ENCODE measurements at places on chromosomes 12 and 14.

- DNase-seq: no peak
Measured at GRCh38 chr14:88281447-88281846, 41.6 kb downstream of the KCNK10 start.

DNA sequence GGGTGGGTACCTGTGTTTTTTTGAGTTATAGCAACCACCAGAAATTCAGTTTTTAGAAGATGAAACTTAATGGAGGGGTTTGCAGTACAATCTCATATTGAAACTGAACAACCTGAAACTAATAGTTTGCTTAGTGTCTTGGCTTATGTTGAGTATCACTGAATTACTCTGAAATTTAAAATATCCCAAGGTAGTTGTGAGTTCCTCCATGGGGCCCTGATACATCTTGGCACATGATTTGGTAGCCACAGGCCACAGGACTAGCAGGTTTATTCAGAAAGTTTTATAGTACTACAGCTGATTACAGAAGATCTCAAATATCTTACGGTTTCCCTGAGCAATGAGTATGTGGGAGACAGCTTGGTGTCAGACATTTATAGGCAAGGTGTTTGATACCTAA, 10.4 kb downstream of the PTGES3 start:
- no peak for DNase-seq

DNA sequence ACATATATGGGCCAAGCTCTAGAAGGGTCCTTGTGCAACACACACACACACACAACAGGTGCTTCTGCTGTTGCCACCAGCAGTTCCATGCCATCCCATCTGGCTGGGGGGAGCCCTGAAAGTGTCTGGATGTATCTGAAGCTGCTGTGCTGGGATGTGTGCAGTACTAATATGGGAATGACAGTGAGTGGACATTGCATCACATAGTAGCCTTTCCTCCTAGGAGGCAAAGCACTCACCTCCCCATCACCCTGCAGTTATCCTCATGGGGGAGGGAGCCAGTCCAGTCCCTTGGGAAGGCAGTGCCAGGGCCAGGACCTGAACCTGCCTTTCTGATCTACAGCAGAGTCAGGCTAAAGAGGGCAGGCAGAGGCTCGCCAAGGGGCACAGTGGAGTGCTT, 208.9 kb downstream of the CACNA1C start:
- no peak for DNase-seq

- no peak for DNase-seq
Measured at GRCh38 chr14:86513564-86513963, 983.6 kb downstream of the FLRT2 start.

- no peak for DNase-seq
Measured at GRCh38 chr14:45123271-45123670, 11.0 kb downstream of the FKBP3 start.

- no peak for DNase-seq
Measured at GRCh38 chr14:54127526-54127925, 170.9 kb upstream of the BMP4 start.

- no peak for DNase-seq
Measured at GRCh38 chr12:46024099-46024498, 33.7 kb upstream of the SCAF11 start.

DNA sequence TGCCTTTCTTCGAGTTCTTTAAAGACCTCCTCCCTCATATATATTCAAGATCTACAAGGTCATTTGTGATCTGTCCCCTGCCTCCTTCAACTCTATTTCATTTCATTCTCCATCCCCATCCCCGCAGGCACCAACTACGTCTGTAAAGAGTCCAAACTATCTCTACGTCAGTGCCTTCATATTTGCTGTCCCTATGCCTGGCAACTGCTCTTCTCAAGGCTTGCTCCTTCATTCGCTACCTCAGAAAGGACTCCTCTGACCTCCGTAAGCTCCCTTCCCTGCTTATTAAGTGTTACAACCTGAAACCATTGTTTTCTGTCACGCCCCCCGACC, 650 bp downstream of the LLPH start:
- DNase-seq: no peak

GRCh38 chr12:13734584-13735152, 246.7 kb downstream of the GRIN2B start:
- DNase-seq: no peak

DNA sequence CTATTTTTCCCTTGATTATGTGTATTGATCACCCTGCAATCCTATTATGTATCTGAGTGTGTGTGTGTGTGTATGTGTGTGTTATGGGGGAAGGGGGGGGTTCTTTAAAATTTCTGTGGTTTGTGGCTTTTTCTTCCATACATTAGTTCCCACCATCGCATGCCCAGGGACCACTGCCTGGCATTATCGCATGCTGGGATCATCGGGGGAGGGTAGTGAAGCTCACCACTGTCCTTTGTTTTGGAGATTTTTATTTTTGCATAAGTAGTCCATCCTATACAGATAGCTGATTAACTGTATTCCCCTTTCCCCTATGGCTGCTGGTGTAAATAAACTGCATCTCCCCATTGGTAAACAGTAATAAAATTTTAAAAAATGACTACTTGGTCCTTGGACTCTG, 3.4 kb downstream of the ATXN7L3B start:
- DNase-seq: no peak

GRCh38 chr12:65280306-65280705, 1.8 kb downstream of the MSRB3 start:
- DNase-seq: no peak

GRCh38 chr14:24406416-24406815, 7.6 kb downstream of the NYNRIN start:
- no peak for DNase-seq

GRCh38 chr12:122681814-122682213, 21.3 kb downstream of the HCAR2 start:
- DNase-seq: no peak

DNA sequence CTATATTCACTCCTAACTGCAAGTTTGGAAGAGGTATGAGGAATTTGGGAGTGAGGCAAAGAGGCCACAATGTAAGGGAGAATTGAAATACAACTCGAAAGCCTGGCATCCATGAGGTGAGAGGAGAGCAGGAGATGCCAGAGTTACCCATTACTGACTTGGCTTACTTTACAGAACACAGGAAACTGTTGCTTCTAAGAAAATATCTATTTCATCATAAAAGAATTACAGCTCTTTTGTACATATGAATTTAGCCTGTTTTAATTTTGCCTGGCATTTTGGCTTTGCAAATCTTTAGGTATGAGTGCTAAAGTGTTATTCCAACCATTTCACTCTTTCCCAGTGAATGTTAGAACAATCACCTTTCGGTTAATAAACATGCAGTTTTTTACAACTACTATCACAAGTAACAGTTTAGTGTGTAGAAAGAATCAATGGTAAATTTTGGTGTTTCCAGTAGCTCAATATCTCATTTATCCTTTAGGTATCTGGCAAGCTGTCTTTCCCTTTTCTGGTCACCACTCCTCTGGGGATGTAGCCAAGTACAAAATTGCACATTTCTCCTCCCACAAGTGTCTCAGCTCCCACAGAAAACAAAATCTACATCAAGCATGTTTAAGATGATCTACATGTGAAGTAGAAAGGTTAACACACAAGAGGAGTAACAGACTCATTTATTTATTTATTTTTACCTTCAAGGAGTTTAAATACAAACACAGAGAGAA, 196.6 kb upstream of the DCN start:
- no peak for DNase-seq

DNA sequence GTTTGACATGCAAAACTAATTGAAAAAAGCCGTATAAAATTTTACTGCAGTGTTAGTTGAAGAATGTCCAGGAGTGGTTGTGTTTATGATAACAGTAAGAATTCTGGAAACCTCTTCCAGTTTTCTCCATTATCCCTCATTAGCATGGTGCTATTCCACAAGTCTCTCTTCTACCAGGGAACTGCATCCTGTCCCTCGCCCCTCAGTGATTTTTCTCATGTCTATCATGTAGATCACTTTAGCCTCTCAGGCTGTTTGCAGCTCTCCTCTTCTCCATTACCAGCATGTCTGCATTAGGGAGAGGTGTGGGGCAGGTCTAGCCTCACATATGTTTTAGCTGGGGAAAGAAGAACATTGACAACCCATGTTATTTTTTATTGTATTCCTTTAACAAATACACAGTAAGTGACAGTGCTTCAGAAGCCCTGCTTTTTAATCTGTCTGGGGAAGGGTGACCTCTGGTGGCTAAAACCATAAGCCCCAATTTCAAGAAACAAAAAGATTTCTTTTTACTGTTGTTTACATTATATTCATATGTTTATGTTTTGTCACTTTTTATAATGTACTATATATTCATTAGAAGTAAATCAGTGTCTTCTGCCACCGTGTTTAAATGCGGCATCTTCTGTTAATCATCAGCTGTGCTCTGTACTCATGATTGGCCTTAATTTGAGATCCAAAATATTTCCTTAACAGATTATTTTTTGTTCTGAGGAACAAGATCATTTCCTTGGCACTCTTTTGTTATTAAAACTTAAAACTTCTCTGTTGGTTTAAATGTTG, 70.7 kb downstream of the RASSF8 start:
- DNase-seq: no peak

GRCh38 chr12:124539084-124540041, 28.0 kb downstream of the NCOR2 start:
- DNase-seq: no peak

DNA sequence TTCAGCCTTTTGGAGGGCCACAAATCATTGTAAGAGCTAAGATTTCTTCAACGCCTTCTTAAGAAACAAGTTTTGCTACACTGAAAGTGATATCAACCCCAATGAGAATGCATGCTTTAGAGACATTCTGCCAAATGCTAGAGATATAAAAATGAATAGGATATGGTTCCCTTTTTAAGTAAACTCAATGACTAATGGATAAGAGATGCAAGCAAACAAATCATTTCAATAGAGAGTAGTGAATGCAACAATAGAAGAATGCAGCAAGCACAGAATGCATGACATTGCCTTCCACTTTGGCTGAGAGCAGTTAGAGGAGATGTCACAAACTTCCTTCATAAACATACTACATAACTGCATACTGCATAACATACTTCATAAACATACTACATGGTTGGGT, 116.4 kb downstream of the PDZRN4 start:
- DNase-seq: no peak

- DNase-seq: no peak
Measured at GRCh38 chr14:78154827-78155226, 15.3 kb upstream of the NRXN3 start.

DNA sequence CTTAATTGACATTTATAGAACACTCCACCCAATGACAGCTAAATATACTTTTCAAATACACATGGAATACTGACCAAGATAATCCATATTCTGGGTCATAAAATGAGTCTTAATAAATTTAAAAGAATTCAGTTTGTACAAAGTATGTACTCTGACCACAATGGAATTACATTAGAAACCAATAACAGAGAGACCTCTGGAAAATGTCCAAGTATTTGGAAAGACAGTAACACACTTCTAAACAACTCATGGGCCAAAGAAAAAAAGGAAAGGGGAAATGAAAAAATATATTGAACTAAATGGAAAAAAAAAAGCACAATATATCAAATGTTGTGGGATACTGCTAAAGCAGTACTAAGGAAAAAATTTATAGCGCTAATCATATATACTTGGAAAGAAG, 52.0 kb downstream of the CRACR2A start:
- no peak for DNase-seq

GRCh38 chr14:53147208-53147607, 5.9 kb downstream of the DDHD1 start:
- no peak for DNase-seq

- no peak for DNase-seq
Measured at GRCh38 chr14:44383636-44384035, 123.4 kb downstream of the FSCB start.

- no peak for DNase-seq
Measured at GRCh38 chr14:65281991-65282895, 130.3 kb upstream of the FUT8 start.

GRCh38 chr14:61973981-61974380, 211.8 kb downstream of the SNAPC1 start:
- no peak for DNase-seq

GRCh38 chr12:69332815-69333358, 15.3 kb upstream of the LYZ start:
- DNase-seq: no peak
